Epithelial cell of umbilical artery (primary cell): ENCODE measurements at places on chromosomes 2 and 18. TPM values are rescaled to one million over a fixed set of nuclear protein-coding genes. Genes with fewer than 3 reads are reported as not detected.

The NXPH2 gene
- total RNA-seq: 0.32 TPM in 1 of 2 replicates, not detected in the other

The MROH2A gene
- not detected in 2 replicates for total RNA-seq

The CERKL gene
- not detected in 2 replicates for total RNA-seq

The RUFY4 gene
- not detected in 2 replicates for total RNA-seq

The CHCHD5 gene
- total RNA-seq: 8.1 and 11.7 TPM in 2 replicates

The MC2R gene
- total RNA-seq: not detected in 2 replicates

The PELI1 gene
- total RNA-seq: 18.2 and 24.8 TPM in 2 replicates

The PLCL1 gene
- total RNA-seq: 10.7 and 11.7 TPM in 2 replicates

The RAX gene
- not detected in 2 replicates for total RNA-seq

The GCKR gene
- 3.2 and 8.8 TPM in 2 replicates for total RNA-seq

The SP110 gene
- total RNA-seq: 2.6 and 9.3 TPM in 2 replicates

The OSBPL1A gene
- total RNA-seq: 6.5 and 9.6 TPM in 2 replicates

The TGIF1 gene
- 111 and 144 TPM in 2 replicates for total RNA-seq

The STPG4 gene
- total RNA-seq: under 0.01 TPM in 1 of 2 replicates, not detected in the other

The CDK15 gene
- 0.30 TPM in 1 of 2 replicates, not detected in the other for total RNA-seq

The IL1RL1 gene
- 68.5 and 69.1 TPM in 2 replicates for total RNA-seq

The GCG gene
- total RNA-seq: not detected in 2 replicates

The TNFRSF11A gene
- total RNA-seq: 2.3 and 9.6 TPM in 2 replicates

The ANKRD62 gene
- total RNA-seq: not detected in 2 replicates

The SLC66A3 gene
- 14.7 and 31.2 TPM in 2 replicates for total RNA-seq

The IL1RN gene
- not detected in 2 replicates for total RNA-seq

The EMX1 gene
- not detected in 2 replicates for total RNA-seq

The OTOF gene
- total RNA-seq: under 0.01 and 0.15 TPM in 2 replicates

The ASTL gene
- total RNA-seq: not detected in 2 replicates

The RAPH1 gene
- 14.6 and 17.8 TPM in 2 replicates for total RNA-seq

The SERPINB11 gene
- total RNA-seq: not detected in 2 replicates

The TM4SF20 gene
- not detected in 2 replicates for total RNA-seq

The ZSWIM2 gene
- not detected in 2 replicates for total RNA-seq

The CRYGC gene
- total RNA-seq: not detected in 2 replicates

The POLR1B gene
- total RNA-seq: 19.2 and 27.8 TPM in 2 replicates

The SLC14A1 gene
- under 0.01 and 1.5 TPM in 2 replicates for total RNA-seq

The TGFA gene
- under 0.01 TPM in 1 of 2 replicates, not detected in the other for total RNA-seq

The TUBA4B gene
- total RNA-seq: not detected in 2 replicates

The UBXN2A gene
- 9.4 and 9.9 TPM in 2 replicates for total RNA-seq

The SLC9A2 gene
- under 0.01 TPM in 1 of 2 replicates, not detected in the other for total RNA-seq

The CNDP1 gene
- total RNA-seq: not detected in 2 replicates

The C2orf78 gene
- not detected in 2 replicates for total RNA-seq

The SERPINB13 gene
- not detected in 2 replicates for total RNA-seq

The DUSP19 gene
- 1.9 and 3.2 TPM in 2 replicates for total RNA-seq

The GPR17 gene
- 0.30 and 0.32 TPM in 2 replicates for total RNA-seq
